ENCODE measurements at places on chromosomes 7 and 10.

DNA sequence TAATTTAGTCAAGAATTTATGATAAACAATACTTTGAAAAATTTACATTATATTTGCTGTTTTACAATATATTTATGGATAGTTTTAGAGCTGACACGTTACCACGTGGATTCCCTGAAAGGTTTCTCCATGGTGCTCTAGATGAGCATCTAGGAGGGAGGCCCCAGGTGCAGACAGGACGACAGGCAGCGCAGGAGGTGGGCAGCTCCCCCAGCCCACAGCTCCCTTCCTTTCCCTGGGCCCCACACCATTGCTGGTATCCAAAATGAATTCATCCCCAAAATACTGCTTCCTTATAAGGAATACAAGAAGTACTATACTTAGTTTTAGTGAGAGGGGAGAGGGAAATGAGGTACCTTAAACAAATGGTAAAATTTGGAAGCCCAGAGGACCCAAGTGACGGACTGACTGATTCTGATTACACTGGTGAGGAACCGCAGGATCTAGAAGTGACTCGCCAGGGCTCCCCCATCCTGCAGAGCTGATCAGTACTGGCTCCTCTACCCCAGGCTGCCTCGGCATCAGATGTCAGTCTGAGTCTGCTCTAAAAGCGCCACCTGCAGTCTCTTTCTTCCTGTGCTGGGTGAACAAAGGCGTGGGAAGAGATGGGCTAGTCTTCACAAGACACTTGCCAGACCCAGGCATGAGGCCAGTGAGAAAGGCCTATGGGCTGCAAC is 89.2 kb downstream of the DLG5 start:
- no peak for DNase-seq

DNA sequence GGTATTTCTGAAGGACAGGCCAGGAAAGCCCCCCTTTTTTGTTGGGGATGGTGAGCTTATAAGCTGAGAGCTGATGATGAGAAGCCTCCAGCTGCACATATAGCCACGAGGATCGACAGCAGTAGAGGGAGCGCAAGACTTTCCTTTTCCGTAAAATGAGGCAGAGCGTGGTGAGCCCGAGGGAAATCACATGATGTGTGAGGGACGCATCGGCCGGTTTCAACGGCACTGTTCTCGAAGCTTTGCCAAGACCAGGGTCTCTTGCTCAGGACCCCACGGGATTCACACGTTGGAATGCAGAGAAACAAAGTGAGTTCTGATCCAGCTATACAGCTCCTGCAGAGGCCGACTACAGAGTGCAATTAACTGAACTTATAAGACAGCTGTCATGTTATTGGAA is 55.7 kb downstream of the ADAM12 start:
- no peak for DNase-seq

- DNase-seq: no peak
Observed at GRCh38 chr10:3803295-3803926, 18.4 kb upstream of the KLF6 start.

DNA sequence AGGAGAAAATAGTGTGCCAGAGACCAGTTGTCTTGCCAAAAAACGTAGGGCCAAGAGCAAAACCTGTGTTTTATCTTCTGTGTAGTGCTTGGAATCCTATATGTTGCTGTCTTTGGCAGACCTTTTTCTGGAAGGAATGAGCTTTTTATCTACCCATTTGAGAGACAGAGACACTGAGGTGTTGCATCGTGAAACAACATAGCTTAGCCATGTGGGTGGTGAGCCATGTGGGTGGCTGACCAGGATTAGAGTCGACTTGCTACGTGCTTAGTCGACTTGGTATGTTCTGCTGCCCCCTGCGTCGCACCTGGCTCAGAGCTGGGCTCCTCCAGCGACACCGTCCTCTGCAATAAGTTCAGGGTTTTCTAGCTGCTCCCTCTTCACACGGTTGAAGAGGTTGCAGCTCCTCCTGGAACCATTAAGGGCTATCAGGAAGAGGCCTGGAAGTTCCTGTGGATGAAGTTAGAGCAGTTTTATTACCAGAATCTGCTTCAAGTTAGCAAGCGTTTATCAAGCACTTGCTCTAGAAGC is 175.8 kb downstream of the SH2D4B start:
- no peak for DNase-seq

DNA sequence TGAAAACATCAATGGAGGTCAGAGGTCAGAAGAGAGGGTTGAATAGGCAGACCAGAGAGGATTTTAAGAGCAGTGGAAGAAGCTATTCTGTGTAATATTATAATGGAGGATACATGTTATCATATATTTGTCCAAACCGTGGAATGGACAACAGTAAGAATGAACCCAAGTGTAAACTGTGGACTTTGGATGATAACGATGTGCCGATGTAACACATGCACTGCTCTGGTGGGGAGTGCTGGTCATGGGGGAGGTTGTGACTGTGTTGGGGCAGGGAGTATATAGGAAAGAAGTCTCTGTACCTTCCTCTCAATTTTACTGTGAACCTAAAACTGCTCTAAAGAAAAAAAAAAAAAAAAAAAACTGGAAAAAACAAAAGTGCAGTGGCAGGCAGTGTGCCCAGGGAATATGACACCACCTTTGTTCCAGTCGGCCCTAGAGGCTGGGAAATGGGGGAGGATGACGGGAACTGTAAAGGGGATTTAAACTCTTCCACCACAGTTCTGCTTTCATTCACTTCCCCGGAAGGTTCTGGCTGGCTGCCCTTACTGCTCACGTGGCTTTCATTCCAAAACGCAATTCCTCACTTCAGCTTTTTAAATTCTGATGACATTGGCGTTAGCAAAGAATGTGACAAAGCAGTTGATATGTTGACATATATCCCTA is 113.7 kb upstream of the ANKRD1 start:
- peak; percentile 78 for DNase-seq

GRCh38 chr10:43623351-43623750 is 17.1 kb downstream of the ZNF485 start:
- peak; percentile 52 for DNase-seq

- no peak for DNase-seq
Observed at GRCh38 chr10:79234391-79235315, 112.6 kb upstream of the PPIF start.

DNA sequence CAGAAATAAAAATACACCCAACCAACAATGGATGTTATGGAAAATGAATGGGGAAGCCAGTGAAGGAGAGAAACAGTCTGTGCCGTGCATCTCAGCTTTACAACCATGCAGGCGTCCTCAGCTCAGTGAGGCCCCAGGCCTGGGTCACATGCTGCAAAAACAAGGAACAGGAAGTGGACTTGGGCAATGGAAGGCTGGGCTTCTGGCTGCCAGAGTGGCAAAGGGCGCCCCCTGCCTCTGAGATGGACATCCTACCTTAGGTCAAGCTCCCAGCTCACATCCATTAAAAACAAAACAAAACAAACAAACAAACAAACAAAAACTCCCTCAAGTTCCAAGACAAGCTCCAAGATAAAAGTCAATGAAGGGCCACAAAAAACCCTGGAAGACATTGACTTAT is 54.7 kb upstream of the AFAP1L2 start:
- no peak for DNase-seq

DNA sequence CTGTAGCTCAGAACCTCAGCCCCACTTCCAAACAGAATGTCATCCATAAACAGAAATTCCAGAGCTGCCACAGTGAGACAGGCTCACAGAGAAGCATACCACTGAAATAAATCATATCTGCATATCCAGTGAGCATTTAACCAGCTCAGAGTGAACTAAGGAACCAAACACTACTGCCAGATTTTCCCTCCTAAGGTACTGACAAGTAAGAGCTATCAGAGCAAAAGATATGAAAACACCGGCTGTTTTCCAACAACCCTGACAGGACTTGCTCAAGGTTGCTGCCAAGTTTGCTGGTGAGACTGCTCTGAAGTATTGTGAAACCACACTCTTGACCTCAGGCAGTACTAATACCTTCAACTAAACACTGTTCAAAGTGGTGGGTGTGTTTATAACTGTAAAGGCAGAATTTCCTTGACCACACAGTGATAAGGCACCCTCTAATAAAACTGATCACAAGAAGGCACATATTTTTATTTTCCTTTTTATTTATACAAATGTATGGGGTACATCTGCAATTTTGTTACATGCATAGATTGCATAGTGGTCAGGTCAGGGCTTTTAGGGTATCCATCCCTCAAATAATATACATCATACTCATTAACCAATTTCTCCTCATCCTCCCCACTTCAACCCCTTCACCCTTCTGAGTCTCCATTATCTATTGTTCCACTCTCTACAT is 18.3 kb downstream of the SGMS1 start:
- DNase-seq: peak; percentile 100

DNA sequence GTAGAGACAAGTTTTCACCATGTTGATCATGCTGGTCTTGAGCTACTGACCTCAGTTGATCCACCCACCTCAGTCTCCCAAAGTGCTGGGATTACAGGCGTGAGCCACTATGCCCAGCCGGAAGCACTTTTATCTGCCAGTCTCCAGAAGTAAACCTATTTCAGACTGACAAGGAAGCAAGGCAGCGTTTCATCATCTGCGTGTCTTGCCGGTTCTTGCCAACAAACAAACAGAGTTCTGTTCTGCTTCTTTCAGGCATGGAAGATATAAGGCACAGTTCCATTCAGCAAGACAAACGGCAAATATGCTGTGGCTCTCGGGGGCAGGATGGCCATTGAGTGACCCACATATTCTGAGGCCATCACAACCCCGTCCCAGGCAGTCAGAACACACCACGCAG is 15.5 kb upstream of the LARP4B start:
- DNase-seq: no peak

DNA sequence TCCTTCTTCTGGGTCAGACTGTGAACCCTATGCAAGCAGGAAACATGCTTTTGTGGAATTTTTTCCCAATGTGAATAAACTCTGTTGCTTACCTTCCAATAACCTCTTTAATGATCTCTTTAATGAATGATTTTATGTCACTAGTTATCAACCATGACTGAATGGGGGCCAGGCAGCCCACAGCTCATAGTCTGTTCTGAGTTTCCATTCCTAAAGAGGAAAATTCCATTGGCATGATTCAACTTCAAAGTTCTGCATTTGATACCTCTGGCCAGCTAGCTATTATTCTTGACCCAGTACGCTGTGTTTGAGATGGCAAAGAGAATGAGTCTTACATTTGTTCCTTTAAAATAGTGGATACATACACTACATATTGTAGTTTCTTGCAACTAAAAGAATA is 867.8 kb upstream of the CELF2 start:
- no peak for DNase-seq

GRCh38 chr7:780516-780915 is 51.8 kb upstream of the SUN1 start:
- DNase-seq: no peak

DNA sequence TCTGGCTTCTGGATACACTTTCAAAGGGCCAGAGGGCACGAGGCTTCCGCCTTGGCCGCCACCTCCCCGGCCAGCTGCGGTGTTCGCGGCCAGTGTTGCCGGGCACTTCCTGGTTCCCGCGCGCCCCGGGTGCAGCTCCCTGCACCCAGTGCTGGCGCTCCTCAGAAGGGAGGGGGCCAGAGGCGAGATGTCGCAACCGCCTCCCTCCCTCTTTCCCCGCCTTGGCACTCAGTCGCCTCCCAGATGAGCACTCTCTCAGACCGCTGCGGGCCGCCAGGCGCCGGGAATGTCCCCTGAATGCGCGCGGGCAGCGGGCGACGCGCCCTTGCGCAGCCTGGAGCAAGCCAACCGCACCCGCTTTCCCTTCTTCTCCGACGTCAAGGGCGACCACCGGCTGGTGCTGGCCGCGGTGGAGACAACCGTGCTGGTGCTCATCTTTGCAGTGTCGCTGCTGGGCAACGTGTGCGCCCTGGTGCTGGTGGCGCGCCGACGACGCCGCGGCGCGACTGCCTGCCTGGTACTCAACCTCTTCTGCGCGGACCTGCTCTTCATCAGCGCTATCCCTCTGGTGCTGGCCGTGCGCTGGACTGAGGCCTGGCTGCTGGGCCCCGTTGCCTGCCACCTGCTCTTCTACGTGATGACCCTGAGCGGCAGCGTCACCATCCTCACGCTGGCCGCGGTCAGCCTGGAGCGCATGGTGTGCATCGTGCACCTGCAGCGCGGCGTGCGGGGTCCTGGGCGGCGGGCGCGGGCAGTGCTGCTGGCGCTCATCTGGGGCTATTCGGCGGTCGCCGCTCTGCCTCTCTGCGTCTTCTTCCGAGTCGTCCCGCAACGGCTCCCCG is at the start of gene FFAR4:
Gene FFAR4, plus strand, starts transcription at position 231 of the 842 bp plus-strand sequence. Its CDS starts 56 bp downstream, at position 287.
- DNase-seq: no peak

DNA sequence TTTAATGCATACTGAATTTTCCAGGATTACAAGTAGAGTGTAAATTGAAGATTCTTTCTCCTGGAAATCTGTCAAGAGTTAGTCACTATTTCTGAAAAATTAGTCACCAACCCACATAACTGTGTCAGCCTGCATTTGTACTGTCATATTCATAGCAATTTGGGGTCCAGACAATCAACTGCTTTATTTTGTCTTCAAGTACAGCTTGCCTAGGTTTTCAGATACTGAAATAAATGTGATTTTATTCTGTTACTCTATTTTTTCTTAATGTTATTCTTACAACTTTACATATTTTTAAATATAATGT is 55.1 kb downstream of the CUBN start:
- peak; percentile 35 for DNase-seq

GRCh38 chr10:16779384-16779915 is 37.8 kb downstream of the RSU1 start:
- no peak for DNase-seq

GRCh38 chr7:8217200-8218068 is 44.5 kb downstream of the ICA1 start:
- peak; percentile 87 for DNase-seq

DNA sequence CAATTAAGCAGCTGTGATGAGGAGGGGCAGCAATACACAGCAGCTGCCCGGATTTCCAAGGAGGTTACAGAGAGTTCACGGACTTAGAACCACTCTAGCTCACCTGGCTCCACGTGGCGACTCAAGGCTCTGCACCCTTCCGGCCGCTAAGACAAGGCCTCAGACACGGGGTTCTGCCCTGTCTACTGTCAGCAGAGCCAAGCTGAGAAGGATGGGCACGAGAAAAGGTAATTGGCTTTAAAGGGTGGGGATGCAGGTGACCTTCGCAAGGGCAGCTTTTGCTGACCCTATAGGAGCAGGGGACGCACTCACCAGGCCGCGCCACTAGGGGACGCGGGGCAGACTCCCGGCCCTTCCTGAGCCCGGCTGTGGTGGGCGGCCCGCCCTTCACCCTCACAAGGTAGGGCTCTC is 152.4 kb downstream of the KIF20B start:
- no peak for DNase-seq

- no peak for DNase-seq
Observed at GRCh38 chr7:117951285-117951684, 78.0 kb upstream of the CTTNBP2 start.

DNA sequence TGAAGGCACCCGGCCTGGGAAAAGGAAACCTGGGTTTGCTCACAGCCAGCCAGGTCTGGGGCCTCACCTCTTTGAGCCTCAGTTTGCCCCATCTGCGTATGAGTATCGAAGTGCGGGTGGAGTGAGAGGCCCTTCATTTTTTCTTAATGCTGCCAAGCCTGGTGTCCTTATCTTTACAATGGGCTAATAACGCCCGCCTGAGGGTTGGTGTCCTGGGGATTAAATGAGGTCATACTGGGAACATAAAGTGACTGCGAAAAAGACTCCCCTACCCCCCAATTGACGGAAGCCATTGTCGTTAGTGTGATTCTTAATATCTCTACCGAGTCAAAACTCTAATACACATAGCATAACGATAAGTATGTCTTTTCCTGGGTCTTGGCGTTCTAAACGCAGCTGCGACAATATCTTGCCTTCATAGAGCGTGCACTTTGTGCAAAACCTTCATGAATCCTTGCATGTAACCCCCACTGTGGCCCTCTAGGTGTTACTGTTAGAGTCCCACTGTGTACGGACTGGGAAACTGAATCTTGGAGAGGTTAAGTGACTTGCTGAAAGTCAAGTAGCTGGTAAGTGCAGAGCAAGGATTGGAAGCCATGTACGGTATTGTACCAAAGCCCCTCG is 11.4 kb upstream of the GRB10 start:
- DNase-seq: no peak

Data from fibroblast of the aortic adventitia (primary cell).